ENCODE measurements at places on chromosomes 11 and 22. TPM values are rescaled to one million over a fixed set of nuclear protein-coding genes. Genes with fewer than 3 reads are reported as not detected.

Gene ACTN3
- not detected for total RNA-seq

- DNase-seq: no peak
Measured at GRCh38 chr22:33656808-33657628, 263.3 kb downstream of the LARGE1 start.

- no peak for DNase-seq
Measured at GRCh38 chr11:62842171-62842741, 2.9 kb upstream of the WDR74 start.

- DNase-seq: no peak
Measured at GRCh38 chr11:113685654-113686359, 20.3 kb downstream of the TMPRSS5 start.

GRCh38 chr22:46613606-46614021, 6.6 kb upstream of the GRAMD4 start:
- no peak for DNase-seq

Gene SCN4B
- 1.3 TPM for total RNA-seq

Gene UBQLN3
- total RNA-seq: 4.9 TPM

DNA sequence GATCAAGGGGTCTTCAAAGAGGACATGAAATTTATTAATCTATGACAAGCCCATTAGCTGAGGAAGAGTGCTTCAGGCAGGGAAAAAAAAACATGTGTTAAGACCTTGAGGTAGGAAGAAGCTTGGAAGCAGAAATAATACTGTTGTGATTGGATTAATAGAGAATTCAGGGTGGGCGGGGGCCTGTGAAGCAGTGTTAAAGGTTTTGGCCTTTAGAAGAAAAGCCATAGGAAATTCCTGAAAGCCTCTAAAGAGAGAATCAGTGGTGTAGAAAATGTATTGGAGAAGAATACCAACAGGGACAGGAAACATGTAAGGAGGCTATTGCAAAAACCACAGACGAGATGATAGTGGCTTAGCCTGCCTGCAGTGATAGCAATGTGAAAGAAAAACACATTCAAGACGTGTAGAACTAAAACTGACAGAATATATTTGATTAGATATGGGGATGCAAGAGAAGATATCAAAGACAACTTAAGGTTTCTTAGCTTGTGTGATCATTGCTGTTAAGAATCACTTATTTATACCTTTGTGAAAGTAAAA, 404.4 kb upstream of the ANO3 start:
- no peak for DNase-seq

Gene IL18
- total RNA-seq: 29.0 TPM

Gene OMP
- not detected for total RNA-seq

- DNase-seq: no peak
Measured at GRCh38 chr11:30174265-30175020, 56.4 kb upstream of the FSHB start.

GRCh38 chr11:18375941-18376340, 18.4 kb upstream of the LDHA start:
- no peak for DNase-seq

DNA sequence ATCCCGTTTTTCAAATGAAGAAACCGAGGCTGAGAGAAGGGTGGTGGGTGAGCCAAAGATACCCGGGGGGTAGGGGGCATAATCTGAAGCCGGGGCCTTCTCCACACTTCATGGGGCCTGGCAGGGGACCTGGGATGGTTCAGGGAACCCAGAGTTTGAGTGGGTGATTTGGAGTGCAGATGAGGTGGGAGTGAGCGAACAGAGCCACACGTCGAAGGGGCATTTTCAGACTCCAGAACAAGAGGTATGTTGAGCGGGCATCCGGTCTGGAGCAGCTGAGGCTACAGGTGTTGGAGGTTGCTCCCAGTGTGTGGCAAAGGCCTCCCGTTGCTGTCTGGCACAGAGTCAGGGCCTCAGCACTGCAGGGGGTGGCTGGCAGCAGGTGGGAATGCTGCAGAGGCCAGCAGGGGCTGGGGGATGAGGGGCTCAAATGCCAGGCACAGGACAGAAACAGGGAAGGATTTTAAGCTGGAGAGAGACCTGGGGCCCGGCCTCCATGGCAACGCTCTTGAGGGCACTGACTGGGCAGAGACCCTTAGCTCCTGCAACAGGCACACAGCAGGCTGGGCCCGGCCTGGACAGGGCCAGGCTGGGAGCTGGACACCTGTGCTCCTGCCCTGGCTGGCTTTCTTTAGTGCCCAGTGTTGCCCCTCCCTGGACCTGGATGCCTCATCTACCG, 46.2 kb downstream of the WNT11 start:
- DNase-seq: no peak

- no peak for DNase-seq
Measured at GRCh38 chr11:63547061-63547460, 10.5 kb downstream of the PLAAT4 start.

GRCh38 chr11:69635804-69636511, 5.0 kb upstream of the CCND1 start:
- no peak for DNase-seq

- peak; percentile 99 for DNase-seq
Measured at GRCh38 chr11:65487467-65488272, 11.2 kb upstream of the MALAT1 start.

- DNase-seq: no peak
Measured at GRCh38 chr22:38570779-38571364, 889 bp upstream of the DMC1 start.

- DNase-seq: no peak
Measured at GRCh38 chr11:62708793-62709192, 1.3 kb downstream of the GNG3 start.

- no peak for DNase-seq
Measured at GRCh38 chr11:62502030-62502730, 44.4 kb downstream of the AHNAK start.

- no peak for DNase-seq
Measured at GRCh38 chr11:116510886-116511650, 261.7 kb downstream of the BUD13 start.

DNA sequence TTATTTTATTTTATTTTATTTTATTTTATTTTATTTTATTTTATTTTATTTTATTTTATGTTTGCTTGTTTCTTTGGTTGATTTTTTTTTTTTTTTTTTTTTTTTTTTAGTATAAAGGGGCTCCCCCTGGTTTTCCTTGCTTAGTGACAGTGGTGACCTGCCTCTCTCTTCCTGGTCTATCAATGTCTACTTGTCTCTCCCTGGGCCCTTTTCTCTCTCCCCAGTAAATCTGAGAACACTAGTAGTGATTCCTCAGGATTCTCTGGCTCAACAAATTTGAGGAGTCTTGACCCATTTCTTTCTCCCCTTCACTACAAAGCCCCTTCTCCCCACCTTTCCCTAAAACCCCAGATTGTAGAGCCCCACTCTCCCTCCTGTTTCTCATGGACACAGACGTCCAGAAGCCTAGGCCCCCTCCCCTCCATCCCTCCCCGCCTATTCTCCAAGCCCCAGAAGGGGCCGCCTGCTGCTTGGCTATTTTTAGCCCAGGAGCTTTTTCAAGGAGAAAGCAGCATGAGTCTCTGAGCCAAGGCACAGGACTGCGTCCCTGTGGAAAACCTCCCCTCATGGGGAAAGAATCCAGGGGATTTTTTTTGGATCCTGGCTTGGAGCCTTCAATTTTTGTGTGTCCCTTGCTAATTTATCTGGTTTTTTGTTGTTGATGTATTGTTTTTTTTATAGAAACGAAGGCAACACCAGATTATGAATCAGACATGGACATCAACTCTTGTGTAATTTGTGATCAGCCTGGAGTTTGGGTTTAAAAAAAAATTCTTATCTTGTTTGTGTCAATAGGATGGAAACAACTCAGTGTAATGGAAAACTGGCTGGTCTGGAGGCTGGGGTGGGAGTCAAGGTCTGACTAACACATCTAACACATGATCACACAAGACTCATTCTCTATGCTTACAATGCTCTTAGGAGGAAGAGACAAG, 17.5 kb upstream of the ACCSL start:
- no peak for DNase-seq

DNA sequence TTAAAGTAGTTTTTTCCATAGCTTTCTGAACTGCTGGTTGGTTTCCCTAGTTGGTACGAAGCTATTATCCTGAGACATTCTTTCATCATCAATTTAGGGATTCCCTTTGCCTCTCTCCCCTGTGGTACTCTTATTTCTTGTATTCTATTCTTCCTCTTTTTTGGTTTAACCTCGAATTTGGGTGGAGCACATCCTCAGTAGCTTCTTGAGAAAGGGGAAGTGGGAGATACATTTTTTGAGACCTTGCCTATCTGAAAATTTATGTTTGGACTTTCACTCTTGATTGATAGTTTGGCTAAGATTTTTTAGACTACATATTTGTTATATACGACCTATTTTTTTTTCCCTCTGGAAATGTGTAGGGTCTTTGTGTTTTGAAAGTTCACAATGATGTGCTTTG, 121.7 kb upstream of the ZBED5 start:
- no peak for DNase-seq

GRCh38 chr11:117199053-117199915, at the start of gene TAGLN:
Gene TAGLN (plus strand): TSS chr11:117199370. CDS start chr11:117203014, 3,644 bp downstream.
- DNase-seq: peak; percentile 66

Gene RAPSN
- total RNA-seq: 6.7 TPM

GRCh38 chr22:49573109-49573765, 254.4 kb downstream of the BRD1 start:
- no peak for DNase-seq

DNA sequence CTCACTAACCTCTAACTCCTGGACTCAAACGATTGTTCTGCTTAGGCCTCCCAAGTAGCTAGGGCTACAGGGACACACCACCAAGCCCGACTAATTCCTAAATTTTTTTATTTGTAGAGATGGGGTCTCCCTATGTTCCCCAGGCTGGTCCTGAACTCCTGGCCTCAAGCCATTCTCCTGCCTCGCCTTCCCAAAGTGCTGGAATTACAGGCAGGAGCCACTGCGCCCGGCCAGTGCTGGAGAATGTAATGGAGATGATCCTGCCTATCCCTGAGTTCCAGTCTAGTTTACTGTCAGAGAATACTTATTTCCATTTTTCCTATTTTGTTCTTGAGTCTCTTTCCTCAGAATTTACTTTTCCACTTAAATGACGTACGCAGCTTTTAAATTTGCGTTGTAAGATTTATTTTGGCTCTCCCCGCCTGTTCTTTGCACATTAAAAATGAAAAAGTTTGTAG, at the start of gene CHEK1:
Gene CHEK1, plus strand, starts transcription at position 408 of the 458 bp plus-strand sequence. CDS start 1,606 bp downstream, outside the sequence.
- no peak for DNase-seq

GRCh38 chr22:35605851-35606481, 11.2 kb downstream of the MB start:
- DNase-seq: no peak

Gene TIGD3
- total RNA-seq: not detected

- DNase-seq: no peak
Measured at GRCh38 chr11:13776134-13776815, 107.8 kb downstream of the FAR1 start.

Gene LGALS12
- 20.8 TPM for total RNA-seq

Gene HBB
- 61.6 TPM for total RNA-seq

Gene CCDC81
- total RNA-seq: 1.7 TPM

GRCh38 chr22:44709881-44710392, 7.9 kb downstream of the PRR5 start:
- no peak for DNase-seq

- no peak for DNase-seq
Measured at GRCh38 chr11:100472727-100473389, 214.2 kb upstream of the ARHGAP42 start.

- DNase-seq: no peak
Measured at GRCh38 chr22:49142296-49142695, 685.4 kb downstream of the BRD1 start.

Gene PANX2
- not detected for total RNA-seq

Gene ABCC8
- total RNA-seq: 8.6 TPM

- DNase-seq: no peak
Measured at GRCh38 chr11:12962306-12962705, 46.8 kb upstream of the RASSF10 start.

GRCh38 chr11:115616971-115617370, 112.8 kb upstream of the CADM1 start:
- DNase-seq: no peak

DNA sequence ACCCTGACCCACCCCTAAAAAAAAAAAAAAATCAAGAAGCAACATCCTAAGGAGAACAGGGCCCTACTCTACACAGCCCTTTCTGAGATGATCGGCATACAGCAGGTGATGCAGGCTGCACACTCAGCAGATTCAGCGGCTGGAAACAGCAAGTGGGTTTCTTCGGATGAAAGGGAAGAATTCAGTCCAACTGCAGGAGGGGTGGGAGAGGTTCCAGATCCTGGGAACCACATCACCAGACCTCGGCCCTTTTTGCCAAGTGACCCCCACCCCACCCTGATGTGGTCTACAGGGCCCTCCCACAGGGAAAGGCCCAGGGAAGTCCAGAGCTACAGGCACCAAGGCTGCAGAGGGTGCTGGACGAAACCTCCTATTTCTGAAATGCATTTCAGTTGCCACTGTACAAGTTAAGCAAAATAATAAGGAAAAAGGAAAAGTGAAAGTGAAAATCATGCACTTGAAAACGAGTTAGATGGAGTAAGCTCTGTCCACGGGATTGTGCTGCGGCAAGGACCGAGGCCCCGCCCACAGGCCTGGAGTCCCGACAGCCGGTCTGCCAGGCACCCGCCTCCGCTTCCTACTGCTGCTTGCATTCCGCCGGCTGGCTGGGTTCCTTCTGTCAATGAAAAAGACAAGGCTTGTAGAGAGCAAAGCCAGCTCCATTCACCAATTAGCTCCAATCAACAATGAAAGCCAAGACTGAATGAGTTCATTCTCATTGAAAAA, 16.0 kb upstream of the PHLDA2 start:
- peak; percentile 84 for DNase-seq

GRCh38 chr22:38422611-38423511, 32.1 kb downstream of the KCNJ4 start:
- no peak for DNase-seq

DNA sequence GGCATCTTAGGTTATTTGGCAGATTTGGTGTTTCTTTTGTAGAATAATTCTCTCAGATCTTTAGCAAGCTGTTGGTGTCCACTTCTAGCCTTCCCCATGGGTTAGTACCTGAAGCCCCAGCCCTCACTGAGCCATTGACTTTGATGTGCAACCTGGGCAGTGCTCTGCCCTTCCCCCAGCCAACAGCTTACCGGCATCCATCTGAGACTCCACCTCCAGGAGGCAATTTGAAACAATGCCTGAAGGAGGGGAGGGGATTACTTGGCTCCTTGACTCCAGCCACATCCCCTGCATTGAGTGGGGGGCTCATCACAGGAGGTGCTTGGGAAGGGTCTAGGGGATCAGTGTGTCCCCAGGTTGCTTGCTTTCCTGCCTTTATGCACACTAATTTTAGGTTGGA, 114.8 kb downstream of the TRIM29 start:
- DNase-seq: no peak
